ENCODE measurements at places on chromosomes 1 and 21.
A peak's percentile ranks its signal among the peaks of the same experiment; 100 is the strongest.

DNA sequence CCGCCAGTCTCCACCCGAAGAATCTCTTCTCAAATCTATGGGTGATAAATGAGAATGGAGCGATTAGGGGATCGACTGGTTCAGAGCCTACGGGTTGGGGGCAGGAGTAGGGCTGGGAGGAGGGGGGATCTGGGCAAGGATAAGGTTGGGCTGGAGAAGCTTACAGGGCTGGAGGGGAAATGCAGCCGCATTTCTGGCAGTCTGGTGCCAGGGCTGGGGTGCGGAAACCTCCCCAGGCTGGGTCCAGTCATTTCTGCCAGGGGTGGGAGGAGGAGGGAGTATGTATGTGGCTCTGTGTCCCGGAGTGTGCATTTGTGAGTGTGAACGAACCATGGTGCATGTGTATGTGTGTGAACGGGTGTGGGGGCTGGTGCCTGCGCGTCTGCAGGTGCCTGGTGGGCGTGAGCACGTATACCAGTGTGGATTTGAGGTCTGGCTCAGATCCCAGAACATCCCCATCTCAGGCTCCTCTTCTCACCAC is 10.2 kb downstream of the C1orf216 start:
- DNase-seq = no peak

DNA sequence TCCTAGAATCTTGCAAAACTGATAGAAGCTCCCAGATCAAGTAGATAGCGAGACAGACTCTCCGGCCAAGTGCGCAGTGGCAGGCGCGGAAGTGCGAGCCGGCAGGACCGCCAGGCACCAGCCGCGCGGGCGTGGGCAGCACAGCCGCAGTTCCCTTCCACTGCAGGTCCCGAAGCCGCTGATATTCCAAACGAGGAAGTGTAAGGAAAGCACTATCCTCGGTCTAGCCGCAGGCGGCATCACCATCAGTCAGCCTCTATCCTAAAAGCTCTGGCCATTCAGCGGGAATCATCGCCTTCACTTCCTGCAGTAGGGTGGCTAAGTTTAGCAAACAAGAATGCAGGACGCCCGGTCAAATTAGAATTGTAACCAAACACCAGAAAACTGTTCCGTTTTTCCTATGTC is 710 bp downstream of the GLRX2 start:
- no peak for DNase-seq

- DNase-seq = no peak
Observed at GRCh38 chr1:52629325-52629643, 3.7 kb upstream of the SHISAL2A start.

DNA sequence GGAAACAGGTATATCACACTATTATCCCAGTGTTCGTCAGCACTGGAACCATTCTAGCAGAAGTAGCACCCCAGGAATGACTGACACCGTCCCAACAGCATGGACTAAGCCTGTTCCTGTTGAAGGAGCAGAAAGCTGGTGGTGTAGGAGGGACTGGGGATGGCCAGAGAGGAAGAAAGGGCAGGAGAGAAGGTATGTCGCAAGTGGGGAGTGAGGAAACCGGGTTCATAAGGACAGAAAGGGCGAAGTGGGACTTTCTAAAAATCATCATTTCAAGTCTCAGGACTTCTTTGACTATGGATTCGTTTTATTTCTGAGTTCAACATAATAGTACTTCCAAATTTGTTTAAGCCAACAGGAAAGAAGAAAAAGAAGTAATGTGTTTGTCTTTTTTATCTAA is 19.7 kb upstream of the MX1 start:
- no peak for DNase-seq

- DNase-seq = peak; percentile 9
Observed at GRCh38 chr1:89198491-89199072, at the start of gene GBP4. TSS of gene GBP4 (minus strand) at chr1:89198942. CDS start at chr1:89198834, 108 bp downstream.

DNA sequence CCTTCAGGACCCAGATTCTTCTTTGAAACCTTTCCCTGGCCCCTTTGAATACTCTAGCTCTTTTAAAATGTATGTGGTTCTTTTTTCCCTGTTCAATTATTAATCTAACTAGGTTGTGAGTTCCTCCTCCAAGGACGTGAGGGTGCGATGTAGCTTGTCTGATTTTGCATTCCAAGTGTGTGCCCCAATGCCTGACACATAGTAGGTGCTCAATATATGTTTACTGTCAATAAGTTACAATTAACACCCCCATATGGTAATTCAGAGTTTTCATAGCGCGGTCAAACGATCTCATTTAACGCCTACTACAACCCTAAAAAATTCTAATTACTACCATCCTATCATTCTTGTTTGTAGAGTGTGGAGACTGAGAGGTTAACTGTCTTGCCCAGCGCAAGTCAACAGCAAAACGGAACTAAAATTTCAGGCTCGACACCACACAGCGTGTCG is 482 bp upstream of the MTR start:
- no peak for DNase-seq

DNA sequence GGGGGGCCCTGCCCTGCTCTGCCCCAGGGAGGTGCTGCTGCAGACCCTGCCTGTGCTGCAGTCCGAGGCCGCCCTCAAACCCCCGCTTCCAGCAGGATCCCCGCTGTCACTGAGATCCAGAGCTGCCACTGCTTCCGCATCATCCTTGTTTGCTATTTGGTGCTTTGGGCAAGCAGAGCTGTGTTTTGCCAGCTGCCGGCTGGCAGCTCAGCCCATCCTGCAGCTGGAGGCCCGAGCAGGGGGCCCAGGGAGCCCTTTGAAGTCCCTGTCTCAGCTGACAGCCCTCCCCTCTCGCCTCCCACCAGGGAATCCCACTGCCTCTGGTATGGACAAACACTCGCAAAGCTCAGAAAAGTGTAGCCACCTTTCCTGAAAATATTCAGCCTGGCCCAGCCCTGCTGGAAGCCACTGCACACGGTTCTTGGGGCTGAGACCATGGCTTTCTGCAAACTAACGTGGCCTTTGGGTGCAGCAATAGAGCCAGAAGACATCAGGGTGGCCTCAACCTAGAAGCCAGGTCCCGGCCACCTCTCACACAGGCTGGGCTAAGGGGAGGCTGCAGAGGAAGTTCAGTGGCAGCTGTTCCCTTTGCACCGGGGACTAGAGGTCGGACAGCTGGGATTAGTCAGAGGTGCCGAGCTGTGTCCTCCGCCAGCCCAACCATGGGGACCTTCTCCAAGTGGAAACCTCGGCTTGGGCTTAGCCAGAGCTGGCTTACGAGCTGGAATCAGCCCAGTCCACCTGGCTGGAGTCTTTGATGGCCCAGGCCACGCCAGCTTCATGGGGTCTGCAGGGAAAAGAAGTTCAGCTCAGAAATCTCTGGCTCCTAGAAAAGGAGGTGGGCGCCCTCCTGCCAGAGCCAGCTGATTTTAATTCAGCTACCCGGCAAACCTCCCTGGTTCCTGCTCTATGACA is 107.1 kb downstream of the SPSB1 start:
- no peak for DNase-seq

- DNase-seq = no peak
Observed at GRCh38 chr1:223721658-223722607, 9.6 kb downstream of the CAPN2 start.

DNA sequence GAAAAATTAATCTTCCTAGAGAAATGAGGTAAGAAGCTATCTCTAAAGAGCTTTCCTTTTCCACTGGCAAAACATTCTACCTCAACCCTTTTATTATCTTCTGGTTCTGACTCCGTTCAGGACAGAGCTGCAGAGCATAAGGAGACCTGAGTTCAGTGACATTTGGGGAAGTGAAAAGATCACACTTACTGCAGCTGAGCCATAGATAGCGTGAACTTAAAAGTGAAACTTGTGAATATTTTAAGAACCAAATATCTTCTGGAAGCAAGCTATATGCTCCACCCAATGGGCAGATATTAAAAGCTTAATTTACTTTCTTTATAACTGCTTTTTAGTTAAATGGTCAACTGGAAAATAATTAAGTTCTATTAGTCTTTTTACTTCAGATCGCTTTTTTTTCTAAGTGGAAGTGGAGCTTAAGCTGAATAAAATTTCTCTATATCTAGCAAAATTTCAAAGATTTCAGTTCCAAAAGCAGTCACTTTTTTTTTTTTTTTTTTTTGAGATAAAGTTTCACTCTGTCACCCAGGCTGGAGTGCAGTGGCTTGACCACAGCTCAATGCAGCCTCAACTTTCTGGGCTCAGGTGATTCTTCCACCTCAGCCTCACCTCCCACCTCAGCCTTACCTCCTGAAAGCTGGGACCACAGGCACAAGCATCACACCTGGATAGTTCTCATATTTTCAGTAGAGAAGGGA is 11.9 kb downstream of the PTPN22 start:
- no peak for DNase-seq

- no peak for DNase-seq
Observed at GRCh38 chr1:90823686-90824085, 106.6 kb upstream of the BARHL2 start.

DNA sequence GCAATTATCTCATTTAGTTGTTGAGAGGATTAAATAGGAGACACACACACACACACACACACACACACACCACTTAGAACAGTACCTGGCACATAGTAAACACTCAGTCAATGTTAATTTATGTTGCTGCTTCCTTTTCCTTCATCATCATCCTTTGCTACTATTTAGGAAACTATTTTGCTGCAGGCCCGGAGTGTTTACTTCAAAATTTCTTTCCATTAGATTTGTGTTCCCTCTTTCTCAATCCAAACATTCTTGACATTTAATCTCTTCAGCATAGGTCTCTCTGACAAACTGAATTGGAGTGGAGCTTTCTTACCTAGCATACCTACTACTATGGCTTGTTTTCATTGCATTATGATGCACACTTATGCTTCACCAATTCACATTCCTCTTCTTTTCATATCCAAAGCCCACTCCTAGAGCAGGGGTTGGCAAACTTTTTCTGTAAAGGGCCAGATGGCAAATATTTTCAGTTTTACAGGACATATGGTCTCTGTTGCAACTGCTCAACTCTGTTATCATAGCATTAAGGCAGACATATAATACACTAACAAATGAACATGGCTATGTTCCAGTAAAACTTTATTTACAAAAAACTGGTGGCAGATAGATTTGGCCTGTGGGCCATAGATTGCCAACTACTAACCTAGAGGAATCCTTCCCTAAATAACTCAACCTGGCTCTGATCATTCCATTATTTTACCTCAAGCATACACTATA is 49.5 kb downstream of the SCMH1 start:
- DNase-seq = no peak
